ENCODE measurements at places on chromosomes 13 and 19. TPM values are rescaled to one million over a fixed set of nuclear protein-coding genes. Genes with fewer than 3 reads are reported as not detected.

- no peak for DNase-seq
Observed at GRCh38 chr13:85286081-85286480, 513.1 kb downstream of the SLITRK6 start.

Gene CIRBP
- total RNA-seq = 318 TPM

DNA sequence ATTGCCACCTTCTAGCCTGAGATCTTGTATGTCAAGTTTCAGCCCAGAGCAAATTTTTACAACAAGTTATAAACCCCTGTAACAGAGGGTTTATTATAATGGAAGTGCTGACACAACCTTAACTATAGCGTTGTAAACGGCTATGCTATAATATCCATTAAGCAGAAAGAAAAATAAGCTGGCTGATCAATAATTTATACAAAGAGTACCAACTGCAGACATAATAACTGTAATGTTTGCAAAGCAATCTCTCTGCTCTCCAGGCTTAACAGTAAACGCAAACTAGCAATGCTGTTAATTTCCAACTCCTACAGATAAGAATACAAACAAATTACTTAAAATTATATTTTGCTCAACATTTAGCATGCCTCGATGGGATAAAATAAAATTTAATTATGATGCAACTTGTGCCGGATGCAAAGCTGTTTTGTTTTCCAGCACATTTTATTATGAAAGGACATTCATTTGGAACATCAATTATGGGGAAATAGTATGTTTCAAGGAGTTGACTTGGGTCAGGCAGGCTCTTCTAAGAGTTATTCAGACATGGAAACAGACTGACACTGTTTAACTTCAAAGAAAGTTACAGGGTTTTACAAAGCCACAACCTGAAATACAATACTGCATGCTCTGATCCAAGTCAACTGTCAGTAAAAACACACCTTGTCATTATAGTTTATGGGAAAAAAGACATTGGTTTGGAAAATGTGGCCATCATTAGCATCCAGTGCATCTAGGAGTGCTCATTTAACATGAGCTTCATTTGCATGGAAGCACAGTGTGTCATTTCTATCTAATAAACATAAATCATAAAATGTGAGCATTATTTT is 6.6 kb upstream of the DACH1 start:
- no peak for DNase-seq

GRCh38 chr13:27359199-27359821 is 65.1 kb upstream of the GTF3A start:
- DNase-seq = no peak

Gene FCER2
- total RNA-seq = not detected

GRCh38 chr13:108495646-108496361 is 133.6 kb upstream of the MYO16 start:
- DNase-seq = no peak

- DNase-seq = no peak
Observed at GRCh38 chr19:2056837-2057192, 5.8 kb upstream of the MKNK2 start.

Gene FCHO1
- 1.0 TPM for total RNA-seq

GRCh38 chr13:24631922-24632321 is 48.3 kb upstream of the ATP12A start:
- DNase-seq = peak; percentile 6

- DNase-seq = no peak
Observed at GRCh38 chr13:50187352-50188029, 172.2 kb downstream of the KCNRG start.

GRCh38 chr13:33855371-33855895 is 37.5 kb downstream of the RFC3 start:
- DNase-seq = no peak

DNA sequence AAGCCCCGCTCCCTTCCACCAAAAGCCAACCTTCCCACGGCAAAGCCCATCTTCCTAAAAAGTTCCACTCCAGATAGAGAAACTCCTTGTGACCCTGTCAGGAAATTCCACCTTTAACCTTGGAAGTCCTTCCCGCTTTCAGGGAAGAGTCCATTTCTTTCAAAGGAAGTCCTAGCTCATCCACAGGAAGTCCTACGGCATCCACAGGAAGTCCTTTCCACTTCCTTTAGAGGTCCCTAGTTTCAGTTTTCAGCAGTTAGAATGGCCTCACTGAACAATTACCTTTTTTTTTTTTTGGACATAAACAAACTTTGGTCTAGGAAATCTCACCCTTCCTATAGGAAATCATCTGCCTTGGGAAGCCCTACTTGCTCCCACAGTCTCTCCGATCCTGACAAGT is 31.7 kb downstream of the TRPM4 start:
- DNase-seq = no peak

DNA sequence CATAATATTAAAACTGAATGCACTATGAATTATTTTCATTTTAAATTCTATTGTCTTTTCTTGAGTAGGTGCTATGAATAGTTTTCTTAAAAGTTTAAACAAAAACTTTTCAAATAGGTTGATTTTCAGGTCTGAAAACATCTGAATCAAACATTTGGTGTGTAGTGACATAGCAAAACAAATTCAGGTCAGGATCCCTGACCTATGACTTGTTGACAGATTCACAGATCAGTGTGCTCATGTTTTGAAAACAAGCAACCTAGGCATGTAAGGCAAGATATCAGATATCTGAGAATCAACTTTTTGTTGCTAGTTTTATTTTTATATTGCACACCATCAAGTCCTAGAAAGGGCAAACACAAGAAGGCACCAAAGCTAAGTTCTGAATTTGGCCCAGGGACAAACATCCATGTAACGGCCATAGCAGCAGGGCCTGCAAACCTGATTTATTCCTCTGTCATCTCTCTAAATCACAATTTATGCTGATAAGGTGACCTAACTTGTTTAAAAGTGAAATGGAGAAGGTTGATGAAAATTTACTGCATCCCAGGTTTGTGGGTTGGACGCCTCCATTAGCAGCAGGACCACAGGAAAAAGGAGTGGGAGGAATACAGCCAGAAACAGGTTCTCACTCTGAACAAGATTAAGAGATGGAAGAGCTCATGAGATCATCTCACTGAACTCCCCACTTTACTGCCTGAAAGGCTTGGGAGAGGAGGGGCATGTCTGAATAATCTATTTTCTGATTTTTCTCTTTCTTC is 337.7 kb downstream of the KCNRG start:
- DNase-seq = no peak

GRCh38 chr19:29429581-29429980 is 96.2 kb upstream of the VSTM2B start:
- no peak for DNase-seq

Gene ZNF20
- 1.6 TPM for total RNA-seq

DNA sequence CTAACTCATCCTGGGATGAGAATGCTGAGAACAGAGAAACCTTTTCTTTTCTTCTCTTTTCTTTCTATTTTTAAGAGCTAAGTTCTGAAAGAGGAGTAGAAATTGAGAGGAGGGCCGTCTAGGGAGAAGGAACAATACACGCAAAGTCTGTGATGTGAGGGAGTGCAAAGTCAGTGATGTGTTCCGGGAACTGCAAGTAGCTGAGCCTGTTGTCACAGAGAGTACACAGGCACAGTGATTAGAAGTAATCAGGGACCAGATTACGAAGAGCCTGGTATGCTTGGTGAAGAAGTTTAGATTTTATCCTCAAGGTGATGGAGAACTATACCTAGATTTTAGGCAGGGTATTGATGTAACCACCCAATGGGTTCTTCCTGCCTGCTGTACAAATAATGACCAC is 32.0 kb upstream of the CXCL17 start:
- no peak for DNase-seq

DNA sequence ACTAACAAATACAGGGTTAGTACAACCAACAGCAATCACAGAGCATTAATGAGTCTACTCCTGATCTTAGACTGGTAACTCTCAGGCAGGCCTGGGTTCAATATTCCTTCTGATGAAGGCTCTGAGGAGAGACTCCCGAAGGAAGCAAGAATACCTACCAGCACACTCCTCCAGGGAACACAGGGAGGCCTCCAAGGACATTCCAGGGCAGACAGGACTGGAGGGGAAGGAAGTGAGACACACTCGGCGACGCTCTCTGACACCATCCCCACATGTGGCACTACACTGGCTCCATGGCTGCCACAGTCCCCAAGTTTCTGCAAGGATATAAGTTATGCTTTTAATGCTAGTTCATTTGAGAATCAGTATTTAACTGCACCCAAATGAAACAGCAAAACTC is 20.1 kb downstream of the THSD1 start:
- DNase-seq = no peak

DNA sequence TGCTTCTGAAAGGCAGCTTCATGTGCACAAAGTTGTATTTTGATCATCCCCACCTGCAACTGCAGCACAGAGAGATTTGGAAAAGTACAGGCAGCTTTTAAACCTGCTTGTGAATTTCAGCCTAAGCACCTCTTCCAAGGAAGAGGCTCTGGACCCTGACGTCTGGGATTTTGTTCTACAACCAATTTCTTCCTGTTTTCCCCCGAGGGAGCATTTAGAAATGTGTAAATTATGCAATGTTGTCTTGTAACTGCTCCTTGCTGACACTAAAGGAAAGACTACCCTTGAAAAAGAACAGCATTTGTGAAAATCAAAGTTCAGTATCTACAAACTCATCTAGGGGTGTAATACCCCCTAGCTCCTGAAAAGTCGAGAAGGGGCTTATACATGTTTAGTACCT is 15.4 kb downstream of the MED26 start:
- no peak for DNase-seq
